AG09309 (cell line): ENCODE measurements at places on chromosomes 16 and 17.

DNA sequence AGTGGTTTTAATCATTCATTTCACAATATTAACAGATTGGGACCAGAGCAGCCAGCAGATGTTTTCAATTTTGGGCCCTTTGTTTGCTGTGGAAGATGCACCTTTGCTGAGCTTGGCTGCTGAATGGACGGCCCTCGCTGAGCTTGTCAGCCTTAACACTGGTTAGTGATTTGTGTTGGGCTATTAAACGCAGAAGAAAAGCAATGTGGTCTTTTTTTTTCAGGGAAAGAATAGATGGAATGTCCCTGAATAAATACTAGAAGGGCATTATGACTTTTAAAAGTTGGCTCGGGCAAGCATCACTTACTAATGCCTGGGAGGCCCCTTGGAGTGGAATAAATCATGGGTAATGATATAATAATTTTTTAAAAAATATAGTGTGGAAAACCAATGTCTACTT is 297.0 kb downstream of the MAP2K6 start:
- no peak for DNase-seq

DNA sequence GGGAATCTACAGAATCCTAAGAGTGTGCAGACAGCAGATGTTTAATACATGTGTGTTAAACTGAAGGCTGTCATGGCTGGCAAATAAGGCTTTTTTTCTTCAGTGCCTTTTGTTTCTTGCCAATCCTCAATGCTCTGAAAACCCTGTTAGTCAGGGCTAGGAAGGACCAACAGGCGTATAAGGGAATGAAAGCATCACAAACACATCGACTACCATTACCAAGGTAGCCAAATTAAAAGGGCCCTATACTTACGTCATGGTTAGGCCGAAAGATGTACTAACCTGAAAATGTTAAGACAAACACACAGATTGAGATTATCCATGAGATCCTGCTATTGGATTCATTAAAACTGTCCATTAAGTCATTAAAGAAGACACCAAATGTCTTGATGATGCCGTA is 13.1 kb downstream of the SLC16A6 start:
- no peak for DNase-seq

DNA sequence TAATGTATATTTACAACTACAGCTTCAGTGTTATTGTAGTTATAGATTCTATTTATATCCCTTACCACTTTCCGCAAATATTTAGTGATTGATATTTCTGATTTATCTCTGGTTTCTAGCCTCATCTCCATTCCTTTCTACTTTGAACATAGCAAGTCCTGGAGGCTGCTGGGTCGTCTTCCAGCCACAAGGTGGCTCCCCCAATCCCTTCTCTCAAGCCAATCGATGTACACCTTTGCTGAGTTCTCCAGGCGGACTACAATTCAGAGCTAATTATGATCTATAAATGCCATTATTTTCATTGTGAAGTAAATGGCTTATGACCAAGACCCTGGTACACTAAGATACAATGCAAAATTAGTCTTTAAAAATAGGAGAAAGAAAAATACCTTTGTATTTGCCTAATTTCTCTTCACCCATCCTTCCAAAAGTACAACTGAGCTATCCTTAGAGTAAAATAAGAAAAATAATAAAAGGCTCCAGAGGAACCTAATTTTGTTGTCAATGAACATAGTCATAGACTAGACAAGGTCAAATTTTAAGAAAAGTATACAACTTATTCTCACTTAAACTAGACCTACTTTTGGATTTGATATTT is 122.1 kb downstream of the SKAP1 start:
- DNase-seq, result peak; percentile 16

DNA sequence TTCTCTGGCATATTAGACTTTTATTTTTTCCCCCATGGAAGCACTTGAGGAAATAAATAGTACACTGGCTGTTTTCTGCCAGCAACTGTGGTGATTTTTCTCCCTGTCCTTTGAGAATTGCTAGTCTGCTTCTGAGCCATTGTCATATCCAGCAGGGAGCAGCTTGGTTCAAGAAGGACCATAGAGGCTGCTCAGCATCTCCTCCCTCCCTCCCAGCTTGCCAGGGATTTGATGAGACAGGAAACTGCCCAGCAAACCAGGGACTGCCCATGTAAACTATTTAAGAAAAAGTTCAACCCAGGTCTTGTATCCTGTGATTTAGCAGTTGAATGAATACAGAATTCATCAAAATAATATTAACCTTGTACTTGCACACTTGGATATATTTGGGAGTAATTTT is 39.5 kb downstream of the CYB5B start:
- no peak for DNase-seq

DNA sequence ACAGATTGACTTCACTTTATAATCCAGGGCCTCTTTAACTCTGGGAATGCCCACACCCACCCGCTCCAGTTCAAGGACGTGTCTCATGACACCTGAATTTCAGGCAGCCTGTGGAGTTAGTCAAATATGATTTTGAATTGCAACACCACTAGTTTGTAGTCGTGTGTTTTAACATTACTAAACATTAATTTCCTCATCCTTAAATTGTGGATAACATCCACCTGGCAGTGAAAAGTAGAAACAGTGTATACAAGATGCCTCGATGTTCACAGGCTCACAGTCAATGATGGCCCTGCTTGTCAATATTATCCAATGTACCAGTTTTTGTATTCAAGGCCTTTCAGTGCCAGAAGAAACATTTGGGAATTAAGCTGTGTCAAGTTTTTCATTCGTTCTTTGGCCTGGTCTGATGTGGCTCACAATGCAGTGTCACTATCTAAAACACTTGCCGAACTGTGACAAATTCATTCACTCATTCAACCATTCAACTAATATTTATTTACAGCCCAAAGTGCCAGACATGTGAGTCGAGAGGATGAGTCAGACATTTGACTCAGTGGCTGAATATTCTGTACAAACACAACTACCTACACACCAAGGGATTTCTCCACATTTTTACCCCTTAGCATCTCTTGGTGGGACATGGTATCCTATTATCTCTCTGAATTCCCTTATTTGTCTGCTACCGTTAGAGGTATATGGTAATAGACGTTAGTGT is 1.4 kb downstream of the MEIOB start:
- peak; percentile 2 for DNase-seq

DNA sequence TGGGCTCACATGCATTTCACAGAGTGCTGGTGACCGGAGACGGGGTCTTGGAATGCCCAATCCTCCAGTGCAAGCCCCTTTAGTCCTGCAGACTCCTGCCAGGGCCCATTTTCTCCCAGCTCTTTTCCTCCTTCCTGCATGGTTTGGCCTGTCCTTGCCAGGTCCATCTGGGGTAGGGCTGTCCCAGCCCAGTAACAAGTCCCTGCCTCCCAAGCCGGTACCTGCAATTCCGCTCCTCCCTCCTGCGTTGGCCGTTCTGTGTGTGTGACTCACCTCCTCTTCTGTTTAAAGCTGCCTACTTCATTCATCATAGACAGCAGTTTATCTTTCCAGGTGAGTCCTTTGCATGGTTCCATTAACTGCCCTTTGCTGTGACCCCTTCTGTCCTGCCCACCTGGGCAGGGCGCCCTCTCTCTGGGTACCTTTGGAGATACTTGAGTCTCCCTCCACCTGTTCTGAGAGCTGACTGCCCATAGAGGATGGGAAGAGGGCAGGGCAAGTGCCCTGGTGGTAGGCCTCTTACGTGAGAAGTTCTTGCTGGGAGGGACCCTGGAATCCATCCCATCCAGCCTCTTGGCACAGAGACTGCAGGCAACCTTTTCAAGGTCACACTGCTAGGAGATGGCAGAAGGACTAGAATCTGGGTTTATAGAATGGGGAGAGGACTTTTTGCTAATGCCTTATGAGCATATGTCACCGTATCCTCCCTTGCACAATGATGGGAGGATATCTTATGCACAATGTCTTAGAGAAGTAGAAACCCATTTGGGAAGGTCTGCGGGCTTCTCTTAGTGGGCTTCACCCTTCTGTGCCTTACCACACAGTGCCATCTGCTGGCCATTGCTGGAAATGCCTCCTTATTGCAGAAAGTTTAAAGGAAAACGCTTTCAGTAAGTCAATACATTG is 29.7 kb upstream of the LGALS9 start:
- DNase-seq, result peak; percentile 40

DNA sequence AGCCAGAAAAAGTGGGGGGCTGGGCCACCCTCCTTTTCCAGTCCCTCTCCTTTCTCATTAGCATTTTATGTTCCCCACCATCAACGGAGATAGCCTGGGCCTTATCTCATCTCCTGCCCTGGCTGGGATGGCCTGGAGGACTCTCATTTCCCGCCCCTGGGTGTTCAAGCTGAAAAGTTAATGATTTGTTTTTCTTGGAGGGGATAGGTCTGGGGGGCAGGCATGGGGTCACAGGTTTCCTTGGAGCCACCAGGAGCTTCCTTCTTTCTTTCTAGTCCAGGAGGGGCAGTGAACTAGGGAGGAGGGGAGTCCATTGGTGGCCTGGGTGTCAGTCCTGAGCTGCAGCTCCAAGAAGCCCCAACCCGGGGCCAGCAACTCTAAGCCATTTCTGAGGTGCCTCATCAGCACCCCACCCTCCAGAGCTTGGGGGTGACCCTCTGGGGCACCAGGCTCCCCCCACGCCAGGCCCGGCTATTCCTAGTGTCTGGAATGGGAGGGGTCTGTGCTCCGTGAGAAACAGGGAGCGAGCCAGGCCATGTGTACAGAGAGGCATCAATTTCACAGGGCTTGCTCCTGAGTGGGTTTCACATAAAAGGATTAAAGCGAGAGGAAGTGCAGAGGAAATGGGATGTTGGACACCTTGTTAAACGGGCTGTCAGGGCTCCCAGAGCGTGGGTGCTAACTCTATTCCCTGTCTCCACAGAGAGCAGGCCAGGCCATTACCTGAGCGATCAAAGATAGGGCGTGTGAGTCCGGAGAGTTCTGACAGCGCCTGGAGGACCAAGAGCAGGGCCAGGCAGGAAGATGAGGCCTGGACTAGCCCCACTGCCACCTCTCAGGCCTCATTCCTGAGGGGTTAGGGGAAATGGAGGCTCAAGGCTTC is 90.6 kb upstream of the LHX1 start:
- no peak for DNase-seq

DNA sequence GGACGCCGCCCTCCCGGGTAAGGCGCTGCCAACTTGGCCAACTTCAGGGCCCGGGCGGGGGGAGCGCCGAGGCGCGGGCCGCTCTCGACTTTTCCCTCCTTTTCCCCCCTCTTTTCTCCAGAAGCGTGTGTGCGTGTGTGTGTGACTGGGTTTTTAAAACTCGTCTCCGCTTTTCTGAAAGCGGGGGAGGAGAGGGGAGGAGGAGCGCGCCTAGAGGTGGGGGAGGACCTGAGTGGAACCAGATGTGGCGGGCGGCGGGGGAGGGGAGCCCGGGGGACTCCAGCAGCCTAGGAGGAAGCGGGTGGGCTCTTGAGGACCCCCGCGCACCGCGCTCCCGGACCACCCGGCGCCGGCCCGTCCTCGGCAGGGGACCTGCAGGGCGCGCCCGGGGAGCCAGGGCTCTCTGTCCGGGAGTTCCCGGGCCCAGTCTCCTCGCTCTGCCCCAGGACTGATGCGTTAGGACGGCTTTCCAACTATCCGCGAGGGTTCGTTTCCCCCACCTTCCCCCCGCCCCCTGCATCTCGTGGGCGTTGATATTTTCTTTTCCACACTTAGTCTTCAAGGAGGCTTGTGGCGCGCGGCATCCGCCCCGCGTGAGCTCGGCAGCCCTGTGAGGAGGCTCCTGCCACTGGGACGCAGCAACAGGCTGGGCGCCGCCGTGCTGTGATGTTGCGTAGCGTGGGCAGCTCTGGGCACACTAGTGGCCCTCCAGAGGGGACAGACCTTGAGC is 599 bp downstream of the MRC2 start:
- no peak for DNase-seq

DNA sequence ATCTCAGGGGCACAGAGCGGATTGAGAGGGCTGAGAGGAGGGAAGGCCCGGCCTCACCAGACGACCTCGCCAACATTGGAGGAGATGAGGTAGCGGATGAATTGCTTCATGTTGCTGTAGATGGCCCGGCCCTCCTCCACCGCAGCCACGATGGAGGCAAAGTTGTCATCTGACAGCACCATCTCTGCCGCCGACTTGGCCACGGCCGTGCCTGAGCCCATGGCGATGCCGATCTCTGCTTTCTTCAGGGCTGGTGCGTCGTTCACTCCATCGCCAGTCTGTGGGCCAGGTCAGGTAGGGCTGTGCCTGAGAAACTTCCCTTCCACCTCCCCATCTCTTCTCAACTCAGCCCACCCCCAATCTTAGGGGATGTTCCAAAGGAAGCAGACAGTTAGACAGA is 21.1 kb upstream of the P2RX1 start:
- no peak for DNase-seq

GRCh38 chr16:84232060-84232459 is 7.8 kb downstream of the KCNG4 start:
- no peak for DNase-seq
